PC-3 (cell line): ENCODE measurements at places on chromosomes 4 and X.

DNA sequence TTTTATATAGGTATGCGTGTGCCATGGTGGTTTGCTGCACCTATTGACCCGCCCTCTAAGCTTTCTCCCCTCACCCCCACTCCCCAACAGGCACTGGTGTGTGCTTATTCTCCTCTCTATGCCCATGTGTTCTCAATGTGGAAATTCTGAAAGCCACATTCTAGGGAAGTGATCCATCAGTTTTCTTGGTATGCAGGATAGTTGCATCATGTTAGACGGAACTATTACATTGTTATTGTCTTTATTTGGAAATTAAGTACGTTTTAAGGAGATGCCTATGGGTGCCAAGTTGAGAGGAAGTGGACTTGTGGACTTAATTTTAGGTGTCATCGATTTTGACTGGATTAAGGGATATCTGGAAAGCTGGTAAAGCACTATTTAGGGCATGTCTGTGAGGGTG is 204.6 kb downstream of the RBM46 start:
- H3K4me3 ChIP-seq, result no peak overlapping the region
- no peak for DNase-seq

DNA sequence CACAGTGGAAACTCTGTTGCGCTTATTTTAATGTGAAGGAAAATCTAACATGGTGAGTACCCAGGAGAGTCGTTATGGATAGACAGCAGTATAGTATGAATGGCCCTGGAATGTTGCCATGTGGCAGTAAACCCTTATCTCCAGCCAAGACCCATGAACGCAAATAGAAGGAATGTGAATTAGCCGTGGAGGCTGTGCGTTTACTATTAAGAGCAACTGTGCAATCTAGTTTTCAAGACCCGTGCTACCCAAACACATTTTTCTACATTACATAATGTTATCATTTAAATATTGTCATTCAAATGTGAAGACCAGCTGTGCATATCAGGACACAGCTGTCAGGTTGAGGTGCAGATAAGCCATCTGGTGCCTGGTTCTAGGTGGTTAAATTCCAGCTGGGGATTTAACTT is 13.3 kb upstream of the AGA start:
- no peaks in the 10 kb centered on the region for H3K36me3 ChIP-seq
- H3K4me1 ChIP-seq, result no peaks in the 10 kb centered on the region
- DNase-seq, result no peak
- H3K4me3 ChIP-seq, result no peak overlapping the region

DNA sequence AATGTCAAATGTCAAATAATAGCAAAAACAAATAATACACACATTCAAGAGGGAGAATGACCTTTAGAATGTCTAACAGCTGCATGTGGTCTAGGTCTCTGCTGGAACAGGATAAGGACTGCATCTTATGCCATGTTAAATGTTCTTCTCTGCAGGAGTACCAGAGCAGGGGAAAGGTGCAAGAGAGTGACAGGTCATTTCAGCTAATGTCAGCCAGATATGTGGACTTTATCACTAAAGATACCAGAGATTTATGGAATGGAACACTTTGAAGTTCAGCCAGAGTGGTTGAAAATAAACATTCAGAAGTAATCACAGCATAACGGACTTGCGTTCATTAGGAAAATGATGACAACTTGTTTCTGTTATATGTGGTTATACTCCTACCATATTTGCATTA is 24.3 kb downstream of the GRID2 start:
- no peak for DNase-seq
- no peaks in the 10 kb centered on the region for H3K4me1 ChIP-seq
- no peak overlapping the region for H3K27ac ChIP-seq

- peak; percentile 84 for DNase-seq
- H3K4me1 ChIP-seq, result peaks cover 21% of the 10 kb centered on the region
- H3K27ac ChIP-seq, result peak within 1 kb of the TSS; percentile 30; the same call in 1 of the 2 replicates
- H3K27me3 ChIP-seq, result no peaks in the 10 kb centered on the region
- H3K4me3 ChIP-seq, result peak within 1 kb of the TSS; percentile 83
- H3K36me3 ChIP-seq, result no peaks in the 10 kb centered on the region
Measured at GRCh38 chr4:76897536-76898384, at the start of gene SOWAHB. SOWAHB (minus strand) TSS chr4:76898144; CDS start chr4:76897849, 295 bp downstream.

GRCh38 chrX:52261125-52261462 is 76.4 kb downstream of the MAGED4 start:
- H3K27ac ChIP-seq, result peak overlapping the region; percentile 54; the same call in 1 of the 2 replicates
- no peak for DNase-seq
- H3K36me3 ChIP-seq, result no peaks in the 10 kb centered on the region
- H3K4me3 ChIP-seq, result peak overlapping the region; percentile 80
- no peaks in the 10 kb centered on the region for H3K27me3 ChIP-seq

- H3K27ac ChIP-seq, result peak overlapping the region; percentile 98
- H3K27me3 ChIP-seq, result no peaks in the 10 kb centered on the region
- peaks cover 44% of the 10 kb centered on the region for H3K4me1 ChIP-seq
- H3K4me3 ChIP-seq, result peak overlapping the region; percentile 50
- H3K36me3 ChIP-seq, result peaks cover 9% of the 10 kb centered on the region; the same call in 1 of the 2 replicates
Measured at GRCh38 chr4:142615324-142615665, 230.8 kb downstream of the INPP4B start.

DNA sequence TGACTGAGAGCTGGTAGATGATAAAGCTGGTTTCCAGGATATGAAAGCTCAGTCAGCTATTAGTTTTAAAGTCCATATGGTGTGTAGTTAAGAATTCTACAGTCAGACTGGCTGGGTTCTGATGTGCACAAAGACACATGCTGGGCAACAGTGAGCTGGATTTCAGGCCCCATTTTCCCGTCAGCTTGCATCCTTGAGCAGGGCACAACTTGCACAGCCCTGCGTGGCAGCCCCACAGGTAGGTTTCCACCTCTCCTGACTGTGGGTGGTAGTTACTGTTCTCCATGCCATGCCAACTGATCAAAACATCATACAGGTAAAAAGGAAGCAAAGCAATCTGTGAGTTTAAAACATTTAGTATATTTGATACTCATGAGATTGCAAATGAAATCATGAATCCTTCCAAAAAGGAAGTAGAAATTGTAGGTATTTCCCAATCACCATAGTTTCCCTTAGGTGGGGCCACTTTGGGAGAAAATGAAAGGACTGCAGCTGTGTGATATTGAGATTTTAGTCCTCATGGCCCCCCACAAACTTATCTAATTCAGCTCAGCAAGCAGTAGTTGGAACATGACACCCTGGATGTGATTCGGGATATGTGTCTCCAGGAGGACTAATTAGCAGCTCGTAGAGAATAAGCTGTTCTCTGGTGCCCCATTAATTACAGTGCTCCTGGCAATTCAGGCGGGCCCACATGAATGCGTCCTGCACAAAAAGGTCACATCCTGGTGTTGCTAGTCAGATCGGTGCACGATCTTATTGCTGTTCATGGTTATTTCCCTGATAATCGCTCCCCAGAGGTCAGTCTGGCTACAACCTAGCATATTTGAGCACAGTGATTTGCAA is 42.4 kb upstream of the NOCT start:
- H3K4me1 ChIP-seq, result no peaks in the 10 kb centered on the region
- no peaks in the 10 kb centered on the region for H3K27me3 ChIP-seq
- no peak overlapping the region for H3K27ac ChIP-seq
- no peak overlapping the region for H3K4me3 ChIP-seq

DNA sequence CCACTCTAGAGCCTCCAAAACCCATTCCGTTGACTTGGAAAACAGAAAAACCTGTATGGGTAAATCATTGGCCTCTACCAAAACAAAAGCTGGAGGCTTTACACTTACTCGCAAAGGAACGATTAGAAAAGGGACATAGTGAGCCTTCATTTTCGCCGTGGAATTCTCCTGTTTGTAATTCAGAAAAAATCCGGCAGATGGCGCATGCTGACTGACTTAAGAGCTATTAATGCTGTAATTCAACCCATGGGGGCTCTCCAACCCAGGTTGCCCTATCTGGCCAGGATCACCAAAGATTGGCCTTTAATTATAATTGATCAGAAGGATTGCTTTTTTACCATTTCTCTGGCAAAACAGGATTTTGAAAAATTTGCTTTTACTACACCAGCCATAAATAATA is 60.8 kb downstream of the ZNF732 start:
- no peaks in the 10 kb centered on the region for H3K27me3 ChIP-seq
- peak; percentile 58 for DNase-seq
- no peak overlapping the region for H3K27ac ChIP-seq
- H3K4me1 ChIP-seq, result no peaks in the 10 kb centered on the region
- no peaks in the 10 kb centered on the region for H3K36me3 ChIP-seq
- no peak overlapping the region for H3K4me3 ChIP-seq

- peaks cover 5% of the 10 kb centered on the region for H3K4me1 ChIP-seq
- H3K27me3 ChIP-seq, result no peaks in the 10 kb centered on the region
- H3K36me3 ChIP-seq, result no peaks in the 10 kb centered on the region
- no peak overlapping the region for H3K27ac ChIP-seq
- DNase-seq, result no peak
Measured at GRCh38 chr4:52202931-52203330, 151.8 kb downstream of the SPATA18 start.

DNA sequence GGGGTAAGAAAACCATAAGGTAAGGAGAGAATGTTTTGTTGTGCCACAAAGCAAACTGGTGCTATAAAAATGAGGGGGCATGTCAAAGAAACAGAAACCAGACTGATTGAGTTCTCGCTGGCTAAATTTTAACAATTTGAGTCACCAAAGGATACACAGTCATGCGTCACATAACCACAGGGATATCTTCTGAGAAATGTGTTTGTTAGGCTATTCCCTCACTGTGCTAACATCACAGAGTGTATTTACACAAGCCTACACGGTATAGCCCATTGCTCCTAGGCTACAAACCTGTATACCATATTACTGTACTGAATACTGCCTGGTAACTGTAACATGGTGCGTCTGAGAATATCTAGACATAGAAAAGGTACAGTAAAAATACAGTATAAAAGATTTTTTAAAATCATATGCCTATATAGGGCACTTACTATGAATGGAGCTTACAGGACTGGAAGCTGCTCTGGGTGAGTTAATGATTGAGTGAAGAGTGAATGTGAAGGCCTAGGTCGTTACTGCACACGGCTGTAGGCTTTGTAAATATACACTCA is 50.1 kb downstream of the FBXW7 start:
- no peaks in the 10 kb centered on the region for H3K27me3 ChIP-seq
- peak overlapping the region; percentile 75 for H3K27ac ChIP-seq
- H3K4me3 ChIP-seq, result peak overlapping the region; percentile 35

GRCh38 chrX:119990556-119991004 is 47.0 kb upstream of the NKAP start:
- no peak for DNase-seq
- H3K4me1 ChIP-seq, result no peaks in the 10 kb centered on the region
- H3K4me3 ChIP-seq, result peak overlapping the region; percentile 37; the same call in 1 of the 2 replicates
- H3K36me3 ChIP-seq, result no peaks in the 10 kb centered on the region

DNA sequence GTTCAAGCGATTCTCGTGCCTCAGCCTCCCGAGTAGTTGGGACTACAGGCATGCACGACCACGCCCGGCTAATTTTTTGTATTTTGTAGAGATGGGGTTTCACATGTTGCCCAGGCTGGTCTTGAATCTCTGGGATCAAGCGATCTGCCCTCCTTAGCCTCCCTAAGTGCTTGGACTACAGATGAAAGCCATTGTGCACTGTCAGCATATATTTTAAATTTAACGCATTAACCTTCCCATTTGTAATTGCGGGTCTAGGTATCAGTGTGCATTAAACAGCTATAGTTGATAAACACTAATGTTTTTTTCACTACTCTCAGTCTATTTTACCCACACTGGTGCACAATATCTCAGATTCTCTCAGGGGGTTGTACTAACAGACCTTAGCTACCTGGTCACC is 1930.8 kb downstream of the C4orf33 start:
- no peaks in the 10 kb centered on the region for H3K36me3 ChIP-seq
- no peak for DNase-seq
- H3K27me3 ChIP-seq, result no peaks in the 10 kb centered on the region
- no peak overlapping the region for H3K27ac ChIP-seq
- no peak overlapping the region for H3K4me3 ChIP-seq

DNA sequence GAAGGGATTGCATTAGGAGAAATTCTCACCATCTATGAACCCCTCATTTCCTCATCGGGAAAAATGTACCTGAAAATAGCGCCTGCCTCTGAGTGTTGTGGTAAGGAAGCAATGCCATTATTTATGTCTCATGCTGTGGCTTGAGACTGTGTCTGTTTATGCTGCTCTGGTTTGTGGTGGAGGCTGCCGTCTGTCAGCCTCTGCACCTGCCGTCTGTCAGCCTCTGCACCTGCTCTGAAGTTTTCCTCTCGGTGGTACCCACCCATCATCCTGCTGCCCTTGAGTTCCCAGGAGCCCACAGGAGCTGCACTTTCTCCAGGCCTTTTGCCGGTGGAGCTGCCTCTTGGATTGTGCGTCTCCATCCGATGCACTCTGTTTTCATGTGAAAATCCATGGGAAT is 68.5 kb upstream of the PPP2R3B start:
- no peaks in the 10 kb centered on the region for H3K27me3 ChIP-seq
- H3K27ac ChIP-seq, result no peak overlapping the region
- H3K4me3 ChIP-seq, result no peak overlapping the region
- no peak for DNase-seq
- no peaks in the 10 kb centered on the region for H3K4me1 ChIP-seq
- no peaks in the 10 kb centered on the region for H3K36me3 ChIP-seq

DNA sequence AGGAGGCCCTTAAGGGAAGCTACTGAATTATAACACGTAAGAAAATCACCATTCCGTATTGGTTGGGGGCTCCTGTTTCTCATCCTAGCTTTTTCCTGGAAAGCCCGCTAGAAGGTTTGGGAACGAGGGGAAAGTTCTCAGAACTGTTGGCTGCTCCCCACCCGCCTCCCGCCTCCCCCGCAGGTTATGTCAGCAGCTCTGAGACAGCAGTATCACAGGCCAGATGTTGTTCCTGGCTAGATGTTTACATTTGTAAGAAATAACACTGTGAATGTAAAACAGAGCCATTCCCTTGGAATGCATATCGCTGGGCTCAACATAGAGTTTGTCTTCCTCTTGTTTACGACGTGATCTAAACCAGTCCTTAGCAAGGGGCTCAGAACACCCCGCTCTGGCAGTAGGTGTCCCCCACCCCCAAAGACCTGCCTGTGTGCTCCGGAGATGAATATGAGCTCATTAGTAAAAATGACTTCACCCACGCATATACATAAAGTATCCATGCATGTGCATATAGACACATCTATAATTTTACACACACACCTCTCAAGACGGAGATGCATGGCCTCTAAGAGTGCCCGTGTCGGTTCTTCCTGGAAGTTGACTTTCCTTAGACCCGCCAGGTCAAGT is 6.9 kb upstream of the MSANTD1 start:
- H3K36me3 ChIP-seq, result no peaks in the 10 kb centered on the region
- DNase-seq, result no peak
- no peak overlapping the region for H3K4me3 ChIP-seq

DNA sequence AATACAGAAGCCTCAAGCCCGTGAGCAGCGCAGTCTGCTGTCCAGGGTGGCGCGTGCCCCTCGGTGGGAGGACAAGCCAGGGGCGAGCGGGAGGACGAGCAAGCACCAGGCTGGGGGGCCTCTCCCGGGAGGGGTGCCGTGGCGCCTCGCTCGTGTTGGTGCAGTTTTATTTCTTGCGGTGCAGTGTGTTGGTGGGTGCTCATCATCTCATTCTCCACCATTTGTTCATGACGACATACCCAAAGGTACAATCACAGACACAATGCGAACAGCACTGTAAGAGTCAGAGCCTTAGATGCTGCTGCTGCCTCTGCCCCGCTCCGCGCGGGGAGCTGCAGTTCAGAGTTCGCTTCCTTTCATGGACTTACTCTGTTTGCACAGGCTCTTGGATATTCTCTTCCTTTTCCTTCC is 30.3 kb downstream of the RGS12 start:
- H3K4me3 ChIP-seq, result no peak overlapping the region
- H3K4me1 ChIP-seq, result no peaks in the 10 kb centered on the region
- H3K27me3 ChIP-seq, result no peaks in the 10 kb centered on the region
- H3K27ac ChIP-seq, result no peak overlapping the region
- DNase-seq, result no peak

- no peaks in the 10 kb centered on the region for H3K36me3 ChIP-seq
- H3K27ac ChIP-seq, result no peak overlapping the region
- no peak overlapping the region for H3K4me3 ChIP-seq
- no peaks in the 10 kb centered on the region for H3K4me1 ChIP-seq
- no peaks in the 10 kb centered on the region for H3K27me3 ChIP-seq
Measured at GRCh38 chr4:122606364-122607043, 14.4 kb downstream of the IL21 start.
